Ovary (tissue), 10 donors: ENCODE measurements at places on chromosomes 7 and 10.
A peak's percentile ranks its signal among the peaks of the same experiment; 100 is the strongest.

DNA sequence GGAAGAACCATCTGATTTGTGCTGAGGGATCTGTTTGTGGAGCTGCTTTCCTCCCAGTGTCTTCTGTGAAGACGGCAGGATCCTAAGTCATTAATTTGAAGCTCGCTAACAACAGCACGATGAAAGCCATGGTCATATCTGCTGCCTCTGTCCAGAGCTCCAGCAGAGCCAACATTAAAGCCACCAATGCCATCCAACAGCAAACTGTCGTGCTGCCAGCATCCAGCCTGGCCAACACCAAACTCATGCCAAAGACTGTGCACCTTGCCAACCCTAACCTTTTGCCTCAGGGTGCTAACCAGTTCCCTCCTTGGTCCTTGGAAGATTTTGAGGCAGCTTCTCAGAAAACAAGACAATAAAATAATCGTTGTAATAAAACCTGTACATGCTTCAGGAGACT, 36.2 kb downstream of the HTR5A start:
- DNase-seq, result no peak

GRCh38 chr7:129405527-129405926, 28.7 kb upstream of the STRIP2 start:
- no peak for DNase-seq

- no peak for DNase-seq
Observed at GRCh38 chr10:71138166-71138830, 74.1 kb upstream of the UNC5B start.

DNA sequence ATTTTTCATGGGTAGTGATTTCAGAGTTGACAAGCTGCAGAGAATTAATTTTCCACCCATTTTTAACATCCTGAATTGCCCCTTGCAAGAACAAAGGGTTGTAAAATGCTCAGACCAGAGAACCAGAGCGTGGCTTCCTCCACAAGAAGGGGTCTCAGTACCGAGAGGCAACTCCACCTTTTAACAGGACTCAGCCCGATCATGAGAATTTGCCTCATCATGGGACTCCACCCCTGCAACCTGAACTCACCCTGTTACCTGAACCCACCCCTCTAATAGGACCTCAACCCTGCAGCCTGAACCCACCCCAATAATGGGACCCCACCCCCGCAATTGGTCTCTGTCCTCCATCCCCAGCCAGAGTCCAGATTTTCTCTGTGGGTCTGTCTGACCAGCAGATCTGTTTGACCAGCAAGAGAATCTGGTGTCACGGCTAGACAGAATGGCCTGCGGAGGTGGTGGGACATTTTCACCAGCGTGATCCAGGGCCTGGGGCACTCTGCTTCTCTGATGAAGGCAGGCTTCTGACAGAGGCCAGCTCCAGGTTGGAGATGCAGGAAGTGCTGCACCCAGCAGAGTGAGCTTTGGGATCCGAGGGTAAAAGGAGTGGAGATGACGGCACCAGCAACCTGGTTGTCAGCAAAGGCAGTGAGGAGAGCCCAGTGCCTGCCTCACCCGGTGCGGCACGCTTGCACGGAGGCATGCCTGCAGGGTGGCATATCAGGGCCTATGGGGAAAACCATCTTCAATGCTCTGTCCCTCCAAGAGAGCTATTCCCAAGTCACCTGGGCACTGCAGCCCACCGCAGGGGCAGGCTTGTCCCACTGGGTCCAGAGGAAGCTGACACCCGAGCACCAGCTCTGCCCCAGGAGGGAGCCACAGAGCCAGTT, 136.6 kb downstream of the TCERG1L start:
- DNase-seq, result no peak

DNA sequence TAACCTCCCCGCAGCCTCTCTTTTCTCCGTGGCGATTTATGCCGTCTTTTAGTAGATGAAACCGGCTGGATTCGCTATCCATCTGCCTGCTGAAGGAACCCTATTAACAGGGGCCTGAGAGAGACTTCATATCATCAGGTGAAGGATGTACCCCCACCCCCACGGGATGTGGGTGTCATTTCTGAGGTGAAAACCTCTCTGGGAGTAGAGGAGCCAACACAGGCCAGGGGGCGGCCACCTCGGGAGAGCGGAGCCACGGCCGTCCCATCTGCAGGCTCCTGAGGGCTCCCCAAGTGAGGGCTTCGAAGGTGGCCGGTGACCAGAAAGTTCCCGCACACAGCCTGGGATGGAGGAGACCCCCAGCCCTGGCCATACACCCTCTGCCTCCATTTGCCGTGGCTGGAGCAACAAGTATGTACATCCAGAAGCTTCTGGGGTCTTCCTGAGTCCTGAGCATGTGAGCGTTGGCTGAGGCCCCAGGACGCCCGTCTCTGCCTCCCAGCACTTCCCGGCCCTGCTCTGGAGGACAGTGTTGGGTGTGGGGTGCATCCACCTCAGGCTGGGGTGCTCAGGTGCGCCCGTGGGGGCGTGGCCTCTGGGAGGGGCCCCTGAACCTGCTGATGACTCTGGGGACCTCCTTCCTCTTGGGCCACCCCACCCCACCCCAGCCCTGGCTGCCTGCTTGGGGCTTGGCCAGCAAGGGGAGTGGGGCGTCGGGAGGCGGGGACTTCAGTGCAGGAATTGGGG, 84.7 kb downstream of the NKX6-2 start:
- DNase-seq, result no peak

GRCh38 chr10:42973870-42974692, 102.8 kb upstream of the RET start:
- DNase-seq, result no peak

GRCh38 chr7:2812831-2813230, 31.3 kb downstream of the GNA12 start:
- DNase-seq, result peak; percentile 23
